Hematopoietic multipotent progenitor cell treated with erythropoietin and hydrocortisone succinate and interleukin-3 and kit ligand, for 6 days (in vitro differentiated cells): ENCODE measurements at places on chromosomes 7 and 10.
A peak's percentile ranks its signal among the peaks of the same experiment; 100 is the strongest.

DNA sequence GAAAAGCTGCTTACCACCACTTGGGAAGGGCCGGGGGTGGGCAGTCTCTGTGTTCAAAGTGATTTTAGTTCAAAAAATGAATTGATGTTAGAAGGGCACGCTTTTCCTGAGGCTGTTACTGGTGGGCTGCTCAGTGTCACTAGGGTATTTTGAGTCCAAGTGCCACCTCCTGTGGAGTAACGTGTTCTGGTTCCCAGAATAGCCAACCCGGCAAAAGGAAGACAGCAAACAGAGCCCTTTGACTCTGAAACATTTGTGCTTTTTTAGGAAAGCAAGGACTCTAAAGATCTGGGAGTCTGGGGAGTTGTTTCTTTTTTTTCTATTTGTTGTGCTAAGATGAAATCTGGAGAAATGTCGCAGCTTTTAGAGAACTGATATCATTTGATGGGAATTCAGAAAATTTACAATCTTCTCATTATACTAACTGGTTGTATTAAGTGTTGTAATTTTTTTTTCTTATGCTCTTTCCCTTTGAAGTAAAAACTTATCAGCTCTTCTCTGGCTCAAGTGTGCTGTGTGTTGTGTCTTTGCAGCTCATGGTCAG lies 66.2 kb downstream of the MKX start:
- DNase-seq, result no peak

DNA sequence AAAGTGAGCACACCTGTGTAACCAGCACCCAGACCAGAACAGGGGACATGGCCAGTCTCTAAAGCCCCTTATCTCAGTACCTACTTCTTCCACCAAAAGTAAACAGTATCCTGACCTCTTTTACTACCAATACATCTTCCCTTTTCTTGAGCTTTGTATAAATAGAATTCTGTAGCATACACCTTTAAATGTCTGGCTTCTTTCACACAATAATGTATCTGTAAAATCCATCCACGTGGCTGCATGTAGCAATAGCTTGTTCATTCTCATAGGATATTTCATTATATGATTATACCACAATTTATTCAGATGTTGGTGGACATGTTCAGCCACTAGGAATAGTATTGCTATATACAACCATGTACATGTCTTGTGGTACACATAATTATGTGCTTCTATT lies 40.6 kb downstream of the BTBD16 start:
- no peak for DNase-seq

- DNase-seq, result peak; percentile 21
Measured at GRCh38 chr7:117796889-117797288, 76.4 kb downstream of the CTTNBP2 start.

- DNase-seq, result peak; percentile 84
Measured at GRCh38 chr10:44911081-44911540, at the start of gene TMEM72. Gene TMEM72, plus strand, starts transcription at chr10:44911337. Its CDS starts 176 bp downstream, at chr10:44911513.

GRCh38 chr10:128922172-128922571 lies 544.9 kb upstream of the MGMT start:
- no peak for DNase-seq

GRCh38 chr7:35695473-35695850 lies 527 bp upstream of the HERPUD2 start:
- peak; percentile 38 for DNase-seq

DNA sequence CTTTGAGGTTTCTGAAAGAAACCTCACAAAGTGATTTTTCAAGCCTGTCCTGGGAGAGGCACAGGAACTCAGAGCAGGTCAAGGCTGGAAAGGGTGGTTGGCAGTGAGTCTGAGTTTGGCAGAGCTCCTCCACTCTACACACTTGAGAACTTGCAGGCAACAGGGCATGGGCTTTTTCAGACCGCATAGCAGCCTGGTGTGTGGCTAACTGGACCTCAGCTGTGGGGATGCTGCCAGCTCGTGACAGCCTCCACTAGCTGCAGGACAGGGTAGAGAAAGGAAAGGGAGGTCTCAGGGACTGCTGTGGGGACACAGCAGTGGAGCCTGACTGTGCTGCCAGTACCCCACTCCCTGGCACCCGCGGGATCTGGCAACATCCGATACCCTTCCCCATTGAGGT lies 2.6 kb downstream of the CDHR1 start:
- no peak for DNase-seq
